Ecto neural progenitor cell (in vitro differentiated cells): ENCODE measurements at places on chromosomes 6 and 20.

DNA sequence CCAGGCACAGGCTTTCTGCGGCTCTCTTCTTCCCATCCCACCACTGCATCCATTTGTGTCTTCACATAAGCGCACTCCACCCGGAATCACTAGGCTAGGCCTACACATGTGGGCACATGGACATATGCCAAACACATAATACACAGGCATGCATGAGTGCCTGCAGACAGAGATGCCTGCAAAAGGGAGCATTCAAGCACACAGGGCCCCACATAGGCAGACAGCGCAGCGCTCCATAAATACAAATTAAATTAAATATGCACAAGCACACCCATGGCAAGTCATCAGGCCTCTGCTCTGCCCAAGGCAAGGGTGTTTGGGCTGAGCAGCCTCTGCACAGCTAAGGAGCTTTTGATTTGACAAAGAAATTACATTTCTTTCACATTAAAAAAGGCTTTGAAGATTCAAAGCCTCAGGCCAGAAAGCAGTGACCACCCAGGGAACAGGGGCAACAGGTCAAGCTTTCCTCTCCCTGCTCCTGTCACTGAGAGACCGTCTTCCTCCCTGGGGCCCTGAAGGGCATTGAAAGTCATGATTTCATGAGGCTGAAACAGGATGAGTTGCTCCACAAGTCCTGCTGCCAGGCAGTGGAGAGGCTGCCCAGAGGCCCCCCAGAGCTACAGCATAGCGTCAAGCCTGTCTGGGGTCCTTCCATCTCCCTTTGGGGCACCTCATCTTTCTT lies 134.2 kb upstream of the LRFN2 start:
- peak; percentile 69 for DNase-seq

DNA sequence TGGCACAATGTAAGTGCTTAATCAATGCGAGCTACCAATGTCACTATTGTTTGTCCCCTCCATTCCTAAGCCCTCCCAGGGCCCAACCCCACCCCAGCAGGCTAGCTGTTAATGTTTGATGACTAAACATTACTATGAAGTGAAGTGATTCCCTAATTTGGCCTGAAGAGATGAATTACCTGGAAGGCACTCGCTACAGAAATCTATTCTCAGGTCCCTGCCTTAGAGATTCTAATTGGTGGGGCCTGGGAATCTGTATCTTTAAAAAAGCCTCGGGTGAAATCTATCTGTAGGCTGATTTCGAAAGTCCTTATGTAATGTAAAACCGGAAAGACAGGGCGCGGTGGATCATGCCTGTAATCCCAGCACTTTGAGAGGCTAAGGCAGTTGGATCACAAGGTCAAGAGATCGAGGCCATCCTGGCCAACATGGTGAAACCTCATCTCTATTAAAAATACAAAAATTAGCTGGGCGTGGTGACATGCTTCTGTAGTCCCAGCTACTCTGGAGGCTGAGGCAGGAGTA lies 16.9 kb upstream of the SNAI1 start:
- DNase-seq: no peak

DNA sequence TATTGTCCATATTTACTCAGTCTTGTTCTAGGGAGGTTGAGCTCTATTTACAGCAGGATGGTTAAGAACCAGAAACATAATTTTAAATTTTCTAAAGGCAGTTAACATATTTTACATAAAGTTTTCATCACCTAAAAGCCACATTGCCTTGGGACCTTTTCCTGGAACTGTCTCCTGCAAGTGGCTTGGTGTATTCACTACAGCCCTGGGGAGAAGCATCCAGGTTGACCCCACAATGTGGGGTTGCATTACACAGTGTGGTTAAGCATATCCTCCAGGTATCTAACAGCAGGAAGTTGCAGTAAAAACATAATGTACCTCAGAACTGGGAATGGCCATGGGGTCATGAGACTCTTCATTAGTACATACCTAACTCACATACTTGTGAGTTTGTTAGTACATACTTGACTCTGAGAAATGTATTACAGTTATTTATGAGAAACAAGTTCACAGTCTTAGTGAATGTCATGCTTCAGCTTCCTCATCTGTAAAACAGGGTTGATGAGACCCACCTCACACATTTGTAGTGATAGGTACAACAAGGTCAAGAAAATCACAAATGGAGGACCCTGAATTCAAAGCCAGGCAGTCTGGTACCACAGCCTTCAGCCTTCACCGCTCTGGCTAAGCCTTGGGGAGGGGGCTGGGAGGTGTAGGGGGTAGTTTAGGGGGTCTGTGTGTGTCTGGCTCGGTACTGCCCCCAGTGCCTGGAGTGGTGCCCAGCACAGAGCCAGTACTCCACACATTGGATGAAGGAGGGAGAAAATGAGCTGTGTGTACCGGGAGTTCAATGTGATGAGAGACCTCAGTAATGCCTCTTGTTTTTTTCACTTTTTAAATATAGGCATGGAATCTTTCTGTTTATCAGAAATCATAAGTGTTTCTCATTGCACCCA lies 52.9 kb downstream of the KAT14 start:
- no peak for DNase-seq

GRCh38 chr6:159252955-159253508 lies 83.8 kb downstream of the FNDC1 start:
- peak; percentile 51 for DNase-seq

DNA sequence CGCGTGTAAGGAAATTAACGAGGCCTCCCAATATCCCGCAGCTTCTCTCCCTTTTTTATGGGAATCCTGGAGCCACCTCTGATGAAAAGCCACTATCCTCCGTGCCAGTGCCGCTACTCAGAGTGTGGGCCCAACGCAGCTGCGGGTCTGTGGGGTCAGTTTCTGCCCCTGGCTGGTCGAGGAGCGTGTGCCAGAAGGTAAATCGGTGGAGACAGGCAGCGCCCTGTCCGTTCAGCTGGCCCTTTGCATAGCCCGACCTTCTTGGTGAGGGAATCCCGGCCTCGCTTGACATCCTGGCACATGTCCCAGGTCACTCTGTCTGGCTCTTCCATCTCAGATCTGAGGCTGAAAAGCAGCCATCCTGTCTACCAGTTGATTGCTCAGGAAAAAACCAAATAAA lies 4.6 kb downstream of the THBS2 start:
- no peak for DNase-seq

DNA sequence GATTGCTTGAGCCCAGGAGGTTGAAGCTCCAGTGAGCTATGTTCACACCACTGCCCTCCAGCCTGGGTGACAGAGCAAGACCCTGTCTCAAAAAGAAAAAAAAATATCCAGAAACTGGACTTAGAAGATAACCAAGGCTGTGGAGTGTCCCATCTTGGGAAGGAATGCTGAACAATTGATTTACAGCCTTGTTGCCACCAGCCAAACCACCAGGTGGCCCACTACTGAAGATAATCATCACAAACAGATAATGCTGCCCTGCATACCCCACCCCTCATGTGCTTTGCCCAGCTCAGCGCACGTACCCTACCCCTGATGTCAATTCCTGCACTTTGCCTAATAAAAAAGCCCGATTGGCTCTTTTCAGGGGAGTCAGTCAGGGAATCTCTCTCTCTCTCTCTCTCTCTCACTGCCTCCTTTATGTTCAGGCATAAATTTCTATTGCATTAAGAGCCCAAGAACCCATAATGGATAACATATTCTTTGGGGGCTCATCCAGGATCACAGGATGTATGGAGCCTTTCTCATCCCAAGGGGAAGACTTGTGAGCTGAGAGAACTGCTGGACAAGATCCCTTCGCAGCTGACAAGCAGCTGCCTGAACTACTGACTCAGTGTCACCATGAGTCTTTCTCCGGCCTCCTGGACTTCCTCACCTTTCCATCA lies 166.4 kb downstream of the CD24 start:
- DNase-seq: no peak

DNA sequence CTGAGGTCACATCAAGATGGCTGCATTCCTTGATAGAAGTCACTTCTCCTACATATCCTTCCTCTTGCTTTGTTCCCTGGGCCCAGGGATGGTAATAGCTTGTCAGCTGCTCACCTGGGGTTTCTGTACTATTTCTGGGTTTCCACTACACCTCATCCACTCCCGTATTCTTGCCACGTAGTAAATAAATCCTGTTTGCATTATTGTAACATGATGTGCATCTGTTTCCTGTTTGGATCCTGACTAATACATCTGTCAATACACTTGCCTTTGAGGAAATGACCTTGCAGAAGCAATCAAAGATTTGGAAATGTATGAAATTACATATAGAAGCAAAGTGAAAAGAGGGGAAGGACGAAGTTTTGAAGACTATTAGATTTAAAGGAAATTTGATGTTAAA lies 619.0 kb downstream of the PHF3 start:
- DNase-seq: no peak

DNA sequence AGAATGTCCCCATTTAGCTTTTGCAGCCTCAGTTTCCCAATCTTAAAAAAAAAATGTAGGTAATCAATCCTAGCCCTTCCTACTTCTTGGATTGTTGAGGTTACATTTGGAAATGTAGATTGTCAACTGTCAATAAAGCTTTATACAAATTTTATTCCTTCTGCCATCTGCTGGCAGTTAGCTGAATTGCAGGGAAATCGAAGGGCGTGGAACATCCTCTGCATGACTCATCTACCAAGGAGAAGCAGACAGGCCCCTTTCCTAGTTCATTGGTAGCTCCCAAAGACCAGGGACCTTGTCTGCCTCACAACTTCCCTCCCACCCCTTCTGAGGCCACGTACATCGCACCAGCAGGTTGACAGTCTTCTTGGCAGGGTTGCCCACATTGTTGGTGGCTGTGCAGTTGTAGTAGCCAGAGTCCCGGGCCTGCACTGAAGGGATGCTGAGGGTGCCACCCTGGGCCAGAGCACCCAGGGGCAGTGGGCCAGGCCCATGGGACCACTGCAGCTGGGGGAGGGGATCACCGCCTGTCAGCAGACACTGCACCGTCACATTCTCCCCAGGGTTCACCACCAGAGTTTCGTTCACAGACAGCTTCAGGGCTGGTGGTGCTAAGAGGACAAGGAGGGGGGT lies 43.6 kb downstream of the MDGA1 start:
- DNase-seq: no peak

- DNase-seq: peak; percentile 62
These were observed 10.1 kb downstream of the HFE start for GRCh38 chr6:26097268-26097875.

- no peak for DNase-seq
These were observed 124.1 kb downstream of the SMOC2 start for GRCh38 chr6:168565112-168565511.

DNA sequence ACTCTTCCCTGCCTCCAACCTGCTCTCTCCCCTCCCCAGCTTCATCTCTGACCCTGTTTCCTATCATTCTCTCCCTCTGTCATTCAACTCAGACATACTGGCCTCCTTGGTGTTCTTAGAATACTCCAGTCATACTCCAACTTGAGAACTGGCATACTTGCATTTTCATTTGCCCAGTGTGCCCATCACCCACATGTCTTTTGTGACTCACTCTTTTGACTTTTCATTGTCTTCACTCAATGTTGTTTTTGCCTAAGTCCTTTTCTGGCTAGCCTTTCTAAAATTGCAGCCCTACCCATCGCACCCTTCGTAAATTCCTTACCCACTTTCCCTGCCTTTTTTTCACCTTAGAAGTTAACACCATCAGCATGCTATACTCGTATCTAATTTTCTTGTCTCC lies 77.0 kb upstream of the CD2AP start:
- no peak for DNase-seq

DNA sequence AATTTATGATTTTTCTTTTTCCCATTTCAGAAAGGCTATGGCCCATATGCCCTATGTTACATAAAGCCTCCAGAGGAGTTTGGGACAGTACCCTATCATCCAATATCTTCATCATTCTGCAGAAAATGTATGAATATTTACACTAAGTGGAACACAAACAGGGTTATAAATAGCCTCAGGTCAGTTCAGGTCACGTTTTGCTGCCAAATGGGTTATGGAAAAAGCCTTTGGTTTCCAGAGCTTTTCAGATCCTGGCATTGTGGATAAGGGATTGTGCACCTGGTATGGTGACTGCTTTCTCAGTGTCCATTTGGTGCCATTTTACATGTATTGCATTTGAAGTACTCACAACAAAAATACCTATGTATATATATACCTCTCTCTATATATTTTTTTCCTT lies 29.4 kb downstream of the UTRN start:
- DNase-seq: no peak

DNA sequence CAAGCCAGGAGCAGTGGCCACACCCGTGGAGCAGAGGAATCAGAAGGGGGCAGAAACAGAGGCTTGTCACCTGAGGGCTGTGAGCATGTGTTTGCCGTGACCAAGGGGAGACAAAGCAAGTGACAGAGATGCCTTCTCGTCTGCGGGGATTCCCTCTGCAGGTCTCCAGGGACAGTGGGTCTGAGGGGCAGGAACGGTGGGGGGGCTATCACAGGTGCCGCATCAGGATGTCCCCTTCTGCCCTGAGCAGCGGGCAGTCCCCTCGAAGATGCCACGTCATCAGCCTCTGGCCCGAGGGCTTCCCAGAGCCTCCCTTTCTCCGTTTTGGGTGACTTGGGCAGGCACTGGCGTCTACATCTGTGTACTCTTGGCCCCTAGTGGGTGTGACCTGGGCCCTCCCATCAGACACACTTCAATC lies 338.7 kb downstream of the PREX1 start:
- DNase-seq: no peak

DNA sequence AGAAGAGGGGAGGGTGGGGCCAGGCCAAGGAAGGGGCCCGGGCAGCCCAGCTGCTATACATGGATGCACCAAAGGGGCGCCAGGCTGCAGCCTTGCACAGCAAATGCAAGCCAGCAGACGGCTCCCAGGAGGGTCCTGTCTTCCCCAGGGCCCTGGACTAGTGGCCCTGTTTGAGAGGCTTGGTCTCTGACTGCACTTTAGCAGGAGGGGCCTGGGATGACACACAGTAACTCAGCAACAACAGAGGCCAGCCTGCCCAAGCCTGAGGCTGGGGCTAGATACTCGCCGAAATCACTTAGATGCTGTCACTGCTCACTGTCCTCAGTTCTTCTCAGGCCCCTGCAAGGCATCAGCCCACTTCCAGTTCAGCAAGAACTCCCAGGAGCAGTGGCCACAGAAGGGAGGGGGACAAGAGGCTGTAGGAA lies 73.5 kb downstream of the TRAM2 start:
- DNase-seq: peak; percentile 67

- no peak for DNase-seq
These were observed 332.5 kb downstream of the FRK start for GRCh38 chr6:115728171-115728570.

DNA sequence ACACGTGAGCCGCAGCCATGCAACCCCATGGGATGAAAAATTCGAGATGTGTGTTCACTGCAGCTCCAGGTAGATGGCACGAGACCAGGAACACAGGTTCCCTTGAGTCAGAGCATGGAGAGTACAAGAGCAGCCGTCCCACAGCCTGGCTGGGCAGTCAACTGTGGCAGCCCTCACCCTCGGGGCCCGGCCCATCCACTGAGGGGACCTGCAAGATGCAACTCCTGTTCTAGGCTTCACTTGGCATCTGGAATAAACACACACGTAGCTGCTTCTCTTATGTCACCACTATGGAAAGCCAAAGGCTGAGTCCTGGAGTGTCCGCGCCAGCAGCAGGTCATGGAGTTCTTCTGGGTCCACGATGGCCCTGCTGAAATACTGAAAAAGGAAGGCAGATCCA lies 77.0 kb downstream of the WDR27 start:
- no peak for DNase-seq
